IMR-90 (cell line): ENCODE measurements at places on chromosomes 2 and 18. TPM values are rescaled to one million over a fixed set of nuclear protein-coding genes. Genes with fewer than 3 reads are reported as not detected.
A peak's percentile ranks its signal among the peaks of the same experiment; 100 is the strongest.

- DNase-seq, result no peak
These were observed 247.0 kb downstream of the AGAP1 start for GRCh38 chr2:235740821-235741220.

Gene C2orf80
- not detected in 2 replicates for polyA plus RNA-seq

DNA sequence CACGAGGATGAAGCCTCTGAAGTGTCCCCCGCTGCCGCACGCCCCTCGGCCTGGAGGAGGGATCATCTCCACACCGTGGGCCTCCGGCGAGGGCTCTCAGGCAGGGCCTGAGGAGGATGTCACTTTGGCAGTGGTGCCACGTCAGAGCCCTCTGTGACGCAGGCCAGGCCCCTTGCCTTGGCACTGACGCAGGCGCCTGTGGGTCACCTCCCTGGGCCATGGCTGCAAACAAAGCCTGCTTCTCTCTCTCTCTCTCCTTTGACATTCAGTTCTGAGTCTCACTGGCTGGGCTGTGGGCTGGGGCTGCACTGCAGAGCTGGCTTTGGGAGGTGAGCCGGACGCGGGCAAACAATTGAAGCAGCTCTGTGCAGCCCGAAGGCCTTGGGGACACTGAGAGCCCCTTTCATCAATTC is 273.7 kb downstream of the TWIST2 start:
- DNase-seq, result no peak

GRCh38 chr2:86053166-86053565 is 52.5 kb downstream of the POLR1A start:
- DNase-seq, result no peak

- no peak for DNase-seq
These were observed 162.5 kb upstream of the SETBP1 start for GRCh38 chr18:44518091-44518615.

- no peak for DNase-seq
These were observed 15.2 kb downstream of the CDKL4 start for GRCh38 chr2:39228413-39229209.

DNA sequence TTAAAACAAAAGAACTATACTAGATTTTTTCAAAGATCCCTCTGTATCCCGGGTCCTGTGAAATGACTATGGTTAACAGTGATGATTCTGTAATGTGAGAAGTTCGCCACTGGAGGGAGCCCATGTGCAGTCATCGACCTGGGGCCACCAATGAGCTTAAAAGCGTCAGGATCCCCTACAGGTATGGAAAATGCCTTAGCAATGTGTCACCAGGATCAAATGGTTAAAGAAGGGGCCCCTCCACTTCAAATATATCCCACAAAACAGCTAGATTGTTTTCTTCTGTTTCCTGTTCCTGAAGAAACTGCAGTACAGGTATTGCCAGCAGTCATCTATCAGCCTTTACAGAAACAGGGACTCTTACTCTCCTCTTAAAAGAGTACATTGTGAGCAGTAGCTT is 15.3 kb downstream of the CHRNA1 start:
- peak; percentile 50 for DNase-seq

DNA sequence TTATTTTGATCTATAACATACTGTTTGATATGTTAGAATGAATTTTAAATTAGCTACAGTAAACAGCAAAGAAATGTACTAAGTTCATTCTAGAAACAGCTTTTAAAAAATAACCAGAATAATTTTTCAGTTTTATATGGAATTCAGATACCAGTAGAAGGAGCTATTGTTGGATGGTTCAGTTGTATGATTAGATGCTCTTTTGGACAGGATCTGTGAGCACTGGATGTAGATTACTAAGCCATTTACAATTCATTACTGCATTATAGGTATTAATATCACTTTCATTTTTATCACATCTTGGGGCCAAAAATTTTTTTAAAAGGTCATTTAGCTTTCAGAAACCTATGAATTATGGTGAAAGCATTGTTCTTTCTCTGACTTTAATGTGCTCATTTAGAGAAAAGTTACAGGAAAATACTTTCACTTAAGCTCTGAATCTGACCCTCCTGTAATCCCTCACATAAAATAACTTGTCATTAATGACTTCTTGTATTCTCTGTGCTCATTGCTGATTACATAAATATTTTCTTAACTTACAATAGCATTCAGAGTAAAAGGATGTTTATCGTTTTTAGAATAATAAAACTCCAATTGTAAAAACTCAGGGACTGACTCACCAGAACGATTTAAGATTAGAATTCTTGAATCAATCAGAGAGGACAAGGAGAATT is 750.2 kb downstream of the SLC4A3 start:
- peak; percentile 13 for DNase-seq

Gene SEPTIN10
- polyA plus RNA-seq, result 42.4 and 55.4 TPM in 2 replicates

DNA sequence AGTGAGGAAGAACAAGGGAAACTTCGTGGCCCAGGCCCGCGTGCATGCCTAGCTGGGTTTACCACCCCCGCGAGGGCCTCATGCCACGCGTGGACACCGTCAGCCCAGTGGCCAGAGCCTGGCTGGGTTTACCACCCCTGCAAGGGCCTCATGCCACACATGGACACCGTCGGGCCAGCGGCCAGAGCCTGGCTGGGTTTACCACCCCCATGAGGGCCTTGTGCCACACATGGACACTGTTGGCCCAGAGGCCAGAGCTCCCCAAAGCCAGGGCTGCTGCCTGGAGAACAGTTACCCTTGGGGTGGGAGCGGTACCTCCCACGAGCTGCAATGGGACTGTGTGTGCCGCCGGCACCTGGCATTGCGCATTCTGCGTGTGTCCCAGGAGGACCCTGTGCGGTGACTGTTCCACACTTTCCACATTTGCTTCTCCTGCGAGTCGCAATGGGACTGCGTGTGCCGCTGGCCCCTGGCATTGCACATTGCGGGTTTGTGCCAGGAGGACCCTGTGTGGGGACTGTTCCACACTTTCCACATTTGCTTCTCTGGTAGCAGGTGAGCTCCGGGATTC is 105.6 kb upstream of the CTDP1 start:
- DNase-seq, result no peak

Gene ASNSD1
- 20.0 and 29.1 TPM in 2 replicates for polyA plus RNA-seq

- DNase-seq, result peak; percentile 41
These were observed 4.7 kb downstream of the RAB3GAP1 start for GRCh38 chr2:135056790-135057189.
